ENCODE measurements at places on chromosomes 1 and 21. TPM values are rescaled to one million over a fixed set of nuclear protein-coding genes. Genes with fewer than 3 reads are reported as not detected.

THEMIS2 gene
- total RNA-seq = 3.7 TPM

DISC1 gene
- 5.3 TPM for total RNA-seq

- no peak for DNase-seq
These were observed 112.9 kb downstream of the ZBTB18 start for GRCh38 chr1:244163861-244164510.

- DNase-seq = no peak
These were observed 6.4 kb downstream of the AXDND1 start for GRCh38 chr1:179372160-179372559.

- no peak for DNase-seq
These were observed 52.5 kb upstream of the ID3 start for GRCh38 chr1:23611601-23612327.

- DNase-seq = no peak
These were observed 76.5 kb downstream of the DDAH1 start for GRCh38 chr1:85388416-85388815.

FNDC5 gene
- 15.5 TPM for total RNA-seq

DNA sequence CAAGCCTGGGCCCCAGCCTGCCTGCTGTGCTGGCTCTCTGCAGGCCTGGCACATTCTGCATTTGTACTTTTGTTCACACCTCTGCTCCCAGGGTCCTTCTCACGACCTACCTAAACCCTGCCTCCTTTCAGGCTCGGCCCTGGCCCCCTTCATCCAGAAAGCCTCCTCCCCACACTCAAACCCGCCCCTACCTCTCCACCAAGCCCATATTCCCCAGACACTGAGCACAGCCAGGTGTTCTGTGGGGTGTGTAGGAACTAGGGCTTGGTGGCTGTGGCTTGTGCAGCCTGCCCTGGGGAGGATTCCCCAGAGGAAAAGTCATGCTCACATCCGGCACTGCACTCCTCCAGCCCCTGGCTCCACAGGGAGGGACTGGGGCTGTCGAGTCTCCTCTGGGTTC lies 8.2 kb upstream of the MIXL1 start:
- no peak for DNase-seq

PRAMEF1 gene
- not detected for total RNA-seq

FHL3 gene
- 4.9 TPM for total RNA-seq

GPR157 gene
- total RNA-seq = 0.41 TPM

- DNase-seq = peak; percentile 31
These were observed 84.6 kb downstream of the SYT2 start for GRCh38 chr1:202625416-202626360.

GRCh38 chr1:54571326-54571725 lies 23.3 kb downstream of the ACOT11 start:
- no peak for DNase-seq

KCND3 gene
- 10.6 TPM for total RNA-seq

GRCh38 chr1:23477359-23478144 lies 6.4 kb downstream of the ASAP3 start:
- DNase-seq = no peak

DNA sequence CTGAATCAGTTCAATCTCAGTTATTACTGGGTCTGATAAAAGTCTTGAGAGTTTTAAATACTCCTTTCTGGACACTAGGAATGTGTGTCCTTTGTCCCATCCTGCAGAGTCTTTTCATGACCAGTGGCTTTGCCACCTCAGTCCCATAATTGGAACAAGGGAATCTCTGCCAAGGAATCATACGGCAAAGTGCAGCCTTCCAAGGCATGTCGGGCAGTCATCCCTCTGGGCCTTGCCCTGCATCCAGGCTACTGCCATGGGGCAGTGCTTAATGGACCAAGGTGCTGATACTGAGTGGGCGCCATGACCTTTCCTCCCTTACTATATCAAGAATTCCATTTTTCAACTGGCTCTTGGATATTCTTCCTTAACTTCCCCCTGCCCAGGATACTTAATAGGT lies 195.3 kb downstream of the ZC3H11B start:
- DNase-seq = no peak

DNA sequence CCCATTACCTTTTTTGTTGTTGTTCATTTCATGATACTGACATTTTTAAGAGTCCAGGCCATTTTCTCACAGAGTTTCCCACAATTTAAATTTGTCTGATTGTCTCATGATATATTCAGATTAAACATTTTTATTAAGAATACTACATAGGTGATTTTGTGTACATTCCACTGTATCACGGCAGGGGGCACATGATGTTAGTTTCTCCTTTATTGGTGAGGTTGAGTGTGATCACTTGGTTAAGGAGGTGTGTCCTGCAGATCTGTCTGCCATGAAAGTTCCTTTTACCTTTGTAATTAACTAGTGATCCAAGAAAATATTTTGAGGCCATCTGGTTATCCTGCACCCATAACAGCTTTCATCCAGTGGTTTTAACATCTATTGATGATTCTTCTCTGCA lies 11.8 kb downstream of the RTCA start:
- no peak for DNase-seq

- no peak for DNase-seq
These were observed 9.2 kb upstream of the TNFRSF8 start for GRCh38 chr1:12053752-12054548.

- no peak for DNase-seq
These were observed 339.7 kb downstream of the USP25 start for GRCh38 chr21:16069178-16070112.

GBP4 gene
- total RNA-seq = 0.82 TPM

BATF3 gene
- 5.7 TPM for total RNA-seq

DNA sequence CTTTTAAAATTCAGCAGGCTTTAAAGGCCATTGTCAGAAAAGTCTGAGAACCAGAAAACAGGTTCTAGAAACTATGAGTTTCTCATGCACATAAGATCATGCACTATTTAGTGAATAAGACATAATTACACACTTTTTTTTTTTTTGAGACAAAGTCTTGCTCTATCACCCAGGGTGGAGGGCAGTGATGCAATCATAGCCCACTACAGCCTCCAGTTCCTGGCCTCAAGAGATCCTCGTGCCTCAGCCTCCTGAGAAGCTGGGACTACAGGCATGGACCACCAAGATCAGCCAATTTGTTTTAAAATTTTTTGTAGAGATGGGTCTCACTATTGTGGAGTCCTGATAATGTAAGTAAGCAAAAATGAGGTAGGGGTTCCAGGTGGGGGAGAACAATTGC lies 134.9 kb downstream of the VAV3 start:
- DNase-seq = no peak

ARHGEF16 gene
- total RNA-seq = not detected

SPRR2F gene
- not detected for total RNA-seq

DNA sequence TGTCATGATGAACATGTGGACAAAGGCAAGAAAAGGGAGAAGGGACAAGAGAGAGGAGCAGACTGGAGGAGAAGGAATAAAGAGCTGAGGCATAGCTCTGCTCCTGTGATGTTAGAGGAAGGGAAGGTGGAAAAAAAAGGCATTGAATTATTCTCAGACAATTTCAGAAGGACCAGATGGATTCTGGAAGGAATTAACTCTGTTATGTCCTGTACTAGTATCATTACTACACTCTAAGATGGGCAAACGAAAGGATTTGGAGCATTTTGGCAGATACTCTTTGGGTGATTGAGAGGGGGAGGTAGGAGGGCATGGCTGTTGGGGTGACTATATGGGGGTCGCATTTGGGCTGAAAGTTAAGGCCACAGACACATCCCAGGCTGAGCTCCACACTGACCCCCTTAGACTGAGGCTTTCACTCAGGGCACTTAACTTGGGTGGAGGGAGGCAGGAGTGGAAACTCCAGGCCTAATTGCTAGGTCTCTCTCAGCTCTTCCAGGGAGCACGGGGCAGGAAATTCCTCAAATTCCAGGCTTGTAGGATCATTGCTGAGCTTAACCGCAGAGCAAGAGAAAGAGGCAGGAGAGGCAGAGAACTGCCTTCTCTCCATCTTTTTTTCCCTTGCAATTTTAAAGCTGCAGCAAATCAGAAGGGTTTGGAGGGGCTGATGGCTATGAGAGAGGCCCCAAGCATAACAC lies 25.9 kb downstream of the KIRREL1 start:
- no peak for DNase-seq

ADAMTS5 gene
- total RNA-seq = 1.6 TPM

OLIG2 gene
- 14.7 TPM for total RNA-seq

FCRL4 gene
- not detected for total RNA-seq

LRRC7 gene
- 159 TPM for total RNA-seq

KLF17 gene
- total RNA-seq = under 0.01 TPM

Measured in frontal cortex (tissue), 4 donors.